Thoracic aorta (tissue), 2 donors: ENCODE measurements at places on chromosomes 2 and 18. TPM values are rescaled to one million over a fixed set of nuclear protein-coding genes. Genes with fewer than 3 reads are reported as not detected.
A peak's percentile ranks its signal among the peaks of the same experiment; 100 is the strongest.

SLC9A2 gene
- 0.71 TPM for total RNA-seq

CXCR4 gene
- 42.2 TPM for total RNA-seq

IL36G gene
- total RNA-seq = not detected

CDCA7 gene
- total RNA-seq = not detected

ARHGEF33 gene
- total RNA-seq = 0.35 TPM

PCARE gene
- total RNA-seq = not detected

TMEM247 gene
- total RNA-seq = not detected

ANKRD30B gene
- not detected for total RNA-seq

UGT1A6 gene
- not detected for total RNA-seq

CACNB4 gene
- total RNA-seq = 5.6 TPM

PRKAG3 gene
- not detected for total RNA-seq

DNA sequence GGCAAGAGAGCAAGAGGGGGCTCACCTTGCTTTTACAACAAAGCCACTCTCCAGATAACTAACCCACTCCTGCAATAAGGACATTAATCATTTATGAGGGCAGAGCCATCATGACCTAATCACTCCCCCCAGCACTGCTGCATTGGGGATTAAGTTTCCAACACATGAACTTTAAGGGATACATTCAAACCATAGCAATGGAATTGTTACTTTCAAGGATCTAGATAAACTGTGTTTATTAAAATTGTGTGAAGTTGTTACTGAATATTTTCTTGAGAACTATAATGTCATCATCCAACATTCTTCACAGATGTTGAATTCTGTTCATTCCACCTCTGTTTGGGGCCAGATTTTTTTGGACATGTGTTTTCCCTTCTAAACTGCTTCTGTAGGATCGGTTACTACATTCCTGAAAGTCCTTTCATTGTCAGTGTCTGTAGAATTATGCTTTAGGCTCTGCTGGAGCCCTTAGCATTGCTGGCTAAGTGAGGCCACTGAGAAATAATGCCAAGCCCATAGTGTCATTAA, 50.4 kb downstream of the SPATS2L start:
- no peak for DNase-seq
- peaks cover 50% of the 10 kb centered on the region for H3K4me1 ChIP-seq
- H3K27me3 ChIP-seq = no peaks in the 10 kb centered on the region
- H3K4me3 ChIP-seq = no peak overlapping the region
- H3K27ac ChIP-seq = peak overlapping the region; percentile 53

GRCh38 chr2:182717416-182717815, 1.4 kb downstream of the DNAJC10 start:
- peak overlapping the region; percentile 84 for H3K27ac ChIP-seq
- DNase-seq = no peak
- no peaks in the 10 kb centered on the region for H3K36me3 ChIP-seq
- peaks cover 16% of the 10 kb centered on the region for H3K4me1 ChIP-seq
- peak overlapping the region; percentile 91 for H3K4me3 ChIP-seq

DNA sequence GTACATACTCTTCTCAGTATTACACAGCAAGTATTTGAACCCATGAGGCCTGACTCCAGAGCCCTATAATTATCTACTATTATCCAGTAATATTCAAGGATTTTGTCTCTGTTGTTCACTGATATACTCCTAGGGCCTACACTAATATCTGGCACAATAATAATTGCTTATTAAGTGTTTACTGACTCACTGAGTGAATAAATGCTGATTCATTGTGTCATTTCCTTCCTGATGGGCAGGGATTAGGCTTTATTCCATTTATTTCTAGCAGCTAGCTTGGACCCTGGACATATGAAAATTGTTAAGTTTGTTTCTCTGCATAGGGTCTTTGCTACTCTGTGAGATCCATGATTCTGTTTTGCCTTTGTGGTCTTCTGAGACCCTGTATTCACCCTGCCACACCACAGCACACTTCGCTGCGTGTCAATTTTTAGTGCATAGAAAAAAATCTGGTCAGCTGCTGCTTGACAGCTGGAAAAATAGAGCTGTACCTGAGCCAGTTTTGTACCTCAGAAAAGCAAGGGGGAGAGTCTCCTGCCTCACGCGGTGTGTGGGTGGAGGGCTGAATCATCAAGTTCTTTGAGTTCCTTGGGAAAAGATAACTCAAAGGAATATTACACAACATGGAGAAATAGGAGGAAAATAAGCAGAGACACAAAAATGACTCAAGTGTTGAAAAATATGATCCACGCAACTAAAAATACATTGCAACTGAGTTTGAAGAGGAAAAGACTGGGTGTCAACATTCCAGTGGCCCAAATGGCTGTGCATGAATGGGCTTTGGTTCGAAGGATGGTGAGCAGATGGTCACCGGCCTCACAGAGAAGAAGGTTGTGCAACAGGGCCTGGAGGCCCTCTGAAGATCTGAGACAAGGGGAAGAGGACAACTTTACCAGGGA, 18.9 kb upstream of the DPP4 start:
- peak overlapping the region; percentile 23 for H3K27ac ChIP-seq
- H3K4me3 ChIP-seq = no peak overlapping the region
- no peaks in the 10 kb centered on the region for H3K27me3 ChIP-seq
- DNase-seq = no peak

DNA sequence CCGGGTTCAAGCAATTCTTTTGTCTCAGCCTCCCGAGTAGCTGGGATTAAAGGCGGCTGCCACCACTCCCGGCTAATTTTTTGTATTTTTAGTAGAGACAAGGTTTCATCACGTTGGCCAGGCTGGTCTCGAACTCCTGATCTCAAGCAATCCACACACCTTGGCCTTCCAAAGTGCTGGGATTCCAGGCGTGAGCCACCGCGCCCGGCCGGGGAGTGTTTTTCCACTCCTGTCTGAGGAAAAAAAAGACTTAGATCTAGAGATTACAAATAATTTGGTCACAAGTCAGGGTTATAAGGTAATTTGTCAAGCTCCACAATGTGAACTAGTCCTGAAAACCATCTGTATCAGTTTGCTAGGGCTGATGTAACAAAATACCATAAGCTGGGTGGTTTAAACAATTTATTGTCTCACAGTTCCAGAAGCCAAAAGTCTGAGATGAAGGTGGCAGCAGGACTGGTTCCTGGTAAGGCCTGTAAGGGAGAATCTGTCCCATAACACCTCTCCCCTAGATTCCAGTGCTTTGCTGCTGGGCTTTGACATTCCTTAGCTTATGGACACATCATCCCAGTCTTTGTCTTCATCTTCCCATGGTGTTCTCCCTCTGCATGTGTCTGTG, 40.7 kb upstream of the SP3 start:
- no peak overlapping the region for H3K4me3 ChIP-seq
- H3K27ac ChIP-seq = peak overlapping the region; percentile 70
- peaks cover 68% of the 10 kb centered on the region for H3K4me1 ChIP-seq
- no peaks in the 10 kb centered on the region for H3K36me3 ChIP-seq
- DNase-seq = no peak

DNA sequence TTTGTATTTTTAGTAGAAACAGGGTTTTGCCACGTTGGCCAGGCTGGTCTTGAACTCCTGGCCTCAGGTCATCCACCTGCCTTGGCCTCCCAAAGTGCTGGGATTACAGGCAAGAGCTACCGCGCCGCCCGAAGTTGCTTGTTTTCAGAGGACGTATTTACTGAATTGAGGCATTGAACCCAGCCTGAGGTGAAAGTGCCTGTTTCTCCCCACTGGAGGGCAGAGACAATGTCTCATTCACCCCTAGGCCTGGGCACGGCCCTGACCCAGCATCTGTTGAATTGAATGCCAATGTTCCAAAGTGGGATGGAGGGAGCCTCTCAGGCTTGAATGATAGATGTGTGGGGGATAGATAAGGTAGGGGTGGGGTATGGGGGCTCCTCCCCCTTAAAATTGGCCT, 4.5 kb upstream of the TMBIM1 start:
- H3K27ac ChIP-seq = peak overlapping the region; percentile 96
- DNase-seq = no peak
- H3K4me1 ChIP-seq = peaks cover 61% of the 10 kb centered on the region
- H3K36me3 ChIP-seq = no peaks in the 10 kb centered on the region
- no peak overlapping the region for H3K4me3 ChIP-seq

- H3K4me1 ChIP-seq = no peaks in the 10 kb centered on the region
- no peak overlapping the region for H3K4me3 ChIP-seq
- no peaks in the 10 kb centered on the region for H3K27me3 ChIP-seq
- H3K36me3 ChIP-seq = no peaks in the 10 kb centered on the region
Measured at GRCh38 chr2:167181134-167181533, 292.9 kb downstream of the XIRP2 start.

DNA sequence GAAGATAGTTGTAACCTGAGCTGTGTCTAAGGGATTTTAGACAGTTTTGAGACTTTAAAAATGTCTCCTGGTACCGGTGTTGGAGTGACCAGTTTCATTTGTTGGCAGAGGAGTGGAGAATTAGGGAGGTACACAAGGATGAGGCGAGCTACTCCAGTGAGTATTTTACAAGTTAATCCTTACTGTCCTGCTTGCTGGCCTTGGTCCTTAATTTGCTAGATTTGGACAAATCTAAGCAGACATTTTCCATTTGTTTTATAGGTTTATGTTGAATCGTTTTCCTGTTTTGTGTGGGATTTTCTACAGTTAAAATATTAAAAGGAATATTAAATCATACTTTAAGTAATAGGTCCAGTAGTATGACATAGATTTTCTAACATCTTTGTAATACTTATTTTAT, 101.8 kb downstream of the ZNF407 start:
- no peaks in the 10 kb centered on the region for H3K4me1 ChIP-seq
- no peaks in the 10 kb centered on the region for H3K27me3 ChIP-seq
- H3K27ac ChIP-seq = no peak overlapping the region
- H3K36me3 ChIP-seq = no peaks in the 10 kb centered on the region

- H3K27ac ChIP-seq = no peak overlapping the region
- no peak for DNase-seq
- H3K27me3 ChIP-seq = peaks cover 30% of the 10 kb centered on the region
Measured at GRCh38 chr2:161416708-161417437, 776 bp downstream of the TBR1 start.

GRCh38 chr18:74407888-74408287, 49.2 kb downstream of the DIPK1C start:
- H3K4me1 ChIP-seq = no peaks in the 10 kb centered on the region
- no peak overlapping the region for H3K4me3 ChIP-seq
- no peak for DNase-seq
- H3K27ac ChIP-seq = no peak overlapping the region
- no peaks in the 10 kb centered on the region for H3K36me3 ChIP-seq
- H3K27me3 ChIP-seq = no peaks in the 10 kb centered on the region

DNA sequence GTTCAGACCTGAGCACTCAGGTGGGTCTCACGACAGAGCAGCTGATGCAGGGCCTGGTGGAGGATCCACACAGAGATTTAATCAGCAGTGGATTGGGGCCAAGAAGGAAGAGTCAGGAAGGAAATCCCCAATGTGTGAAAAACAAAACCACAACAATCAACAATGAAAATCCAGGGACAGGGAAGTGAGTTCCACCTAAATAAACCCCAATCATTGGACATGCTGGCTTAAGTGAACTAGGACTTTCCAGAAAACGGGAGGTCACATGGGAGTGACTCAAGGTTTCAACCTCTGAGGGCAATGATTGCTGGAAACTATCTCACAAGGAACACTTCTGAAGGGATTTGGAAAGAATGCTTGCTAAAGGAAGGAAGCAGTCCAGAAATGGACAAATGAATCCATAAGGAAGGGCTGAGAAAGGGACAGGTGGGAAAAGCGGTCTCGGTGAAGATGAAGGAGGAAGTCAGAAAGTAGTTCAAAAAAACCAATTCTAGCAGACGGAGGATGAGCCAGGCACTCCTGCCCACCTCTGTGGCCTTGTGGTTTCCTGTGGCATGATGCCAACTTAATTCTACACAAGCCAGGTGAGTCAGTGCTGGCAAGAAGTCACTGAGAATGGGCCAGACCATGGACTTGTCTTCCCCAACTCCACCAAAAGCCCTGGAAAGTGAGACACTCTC, 15.4 kb upstream of the XDH start:
- no peaks in the 10 kb centered on the region for H3K4me1 ChIP-seq
- no peak overlapping the region for H3K27ac ChIP-seq
- no peaks in the 10 kb centered on the region for H3K27me3 ChIP-seq
- no peak overlapping the region for H3K4me3 ChIP-seq
- no peaks in the 10 kb centered on the region for H3K36me3 ChIP-seq
- DNase-seq = no peak

- no peak for DNase-seq
- no peaks in the 10 kb centered on the region for H3K27me3 ChIP-seq
- no peaks in the 10 kb centered on the region for H3K4me1 ChIP-seq
- H3K4me3 ChIP-seq = no peak overlapping the region
- H3K36me3 ChIP-seq = no peaks in the 10 kb centered on the region
- no peak overlapping the region for H3K27ac ChIP-seq
Measured at GRCh38 chr18:49857708-49858107, 44.4 kb upstream of the ACAA2 start.

GRCh38 chr2:179936141-179936540, 71.0 kb downstream of the CWC22 start:
- H3K36me3 ChIP-seq = no peaks in the 10 kb centered on the region

DNA sequence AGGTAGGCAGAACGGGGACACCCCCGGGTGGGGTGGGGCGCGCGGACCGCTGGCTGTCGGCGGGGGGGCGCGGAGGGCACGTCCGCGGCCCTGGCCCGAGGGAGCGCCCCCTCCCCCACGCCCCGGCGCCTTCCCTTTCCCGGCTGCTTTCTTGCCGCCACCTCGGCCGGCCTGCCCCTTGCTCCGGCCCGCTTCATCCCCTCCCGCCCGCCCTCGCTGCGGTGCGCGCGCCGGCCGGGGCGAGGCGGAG, 443 bp downstream of the VAPA start:
- no peaks in the 10 kb centered on the region for H3K36me3 ChIP-seq
- peak overlapping the region; percentile 99 for H3K27ac ChIP-seq
- H3K4me3 ChIP-seq = peak overlapping the region; percentile 94
- no peaks in the 10 kb centered on the region for H3K27me3 ChIP-seq
- DNase-seq = no peak
- H3K4me1 ChIP-seq = peaks cover 24% of the 10 kb centered on the region

GRCh38 chr2:96102596-96103186, 13.7 kb downstream of the ADRA2B start:
- H3K27me3 ChIP-seq = no peaks in the 10 kb centered on the region
- H3K36me3 ChIP-seq = no peaks in the 10 kb centered on the region
- no peak overlapping the region for H3K27ac ChIP-seq
- DNase-seq = no peak

DNA sequence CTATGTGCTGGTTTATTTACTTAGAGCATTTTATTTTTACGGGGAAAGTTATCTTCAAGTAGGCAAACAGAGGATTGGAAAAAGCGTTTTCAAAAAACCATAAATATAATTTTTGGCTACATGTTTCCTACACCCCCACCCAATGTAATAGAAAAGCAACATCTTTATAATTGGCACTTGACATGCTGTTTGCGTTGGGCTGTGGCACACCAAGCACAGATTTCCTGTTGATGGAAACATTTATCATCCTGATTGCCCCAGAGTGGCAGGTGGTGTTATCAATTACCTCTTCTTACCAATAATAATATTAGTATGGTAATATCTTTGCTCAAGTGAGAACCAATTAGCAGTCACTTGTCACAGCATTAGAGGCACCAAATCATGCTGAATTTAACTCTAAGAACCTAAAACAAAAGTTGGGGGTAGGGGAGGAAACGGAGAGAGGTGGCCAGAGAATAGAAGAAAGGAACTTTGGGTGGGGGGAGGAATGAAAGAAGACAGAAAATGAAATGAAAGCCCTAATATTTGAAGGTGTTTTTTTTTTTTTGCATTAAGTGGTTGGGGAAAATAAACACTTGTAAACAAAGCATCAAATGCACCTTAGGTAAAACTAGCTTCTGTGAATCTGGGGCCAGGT, 3.8 kb upstream of the SALL3 start:
- no peak overlapping the region for H3K4me3 ChIP-seq
- peaks cover under 1% of the 10 kb centered on the region for H3K4me1 ChIP-seq
- H3K27me3 ChIP-seq = peaks cover 8% of the 10 kb centered on the region
- H3K36me3 ChIP-seq = no peaks in the 10 kb centered on the region
- no peak for DNase-seq
